Thoracic aorta (tissue), 2 donors: ENCODE measurements at places on chromosomes 13 and 19.

- no peak for DNase-seq
Measured at GRCh38 chr13:111171629-111172028, 56.5 kb downstream of the ARHGEF7 start.

GRCh38 chr13:111912991-111913760 is 153.8 kb upstream of the SOX1 start:
- no peak for DNase-seq

GRCh38 chr13:76160961-76161925 is 525.1 kb downstream of the LMO7 start:
- no peak for DNase-seq

DNA sequence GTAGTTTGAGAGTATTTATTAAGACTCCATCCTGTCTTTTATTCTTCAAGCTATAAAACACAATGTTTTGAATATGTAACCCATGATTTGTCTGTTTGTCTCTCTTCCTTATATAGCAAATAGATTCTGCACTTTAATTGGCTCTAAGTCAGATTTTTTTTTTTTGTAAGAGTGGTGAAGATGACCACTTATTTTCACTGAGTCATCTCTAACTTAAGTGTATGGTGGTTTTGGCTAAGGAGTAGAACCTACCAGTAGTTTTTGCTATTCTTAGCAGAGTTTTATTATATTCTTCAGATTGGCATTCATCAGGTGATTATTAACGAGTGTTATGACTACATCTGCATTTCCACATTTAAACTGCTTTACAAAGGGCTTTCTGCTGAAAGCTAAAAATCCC is 194.7 kb downstream of the LMO7 start:
- DNase-seq = no peak

- no peak for DNase-seq
Measured at GRCh38 chr13:78787190-78787589, 128.2 kb upstream of the OBI1 start.

DNA sequence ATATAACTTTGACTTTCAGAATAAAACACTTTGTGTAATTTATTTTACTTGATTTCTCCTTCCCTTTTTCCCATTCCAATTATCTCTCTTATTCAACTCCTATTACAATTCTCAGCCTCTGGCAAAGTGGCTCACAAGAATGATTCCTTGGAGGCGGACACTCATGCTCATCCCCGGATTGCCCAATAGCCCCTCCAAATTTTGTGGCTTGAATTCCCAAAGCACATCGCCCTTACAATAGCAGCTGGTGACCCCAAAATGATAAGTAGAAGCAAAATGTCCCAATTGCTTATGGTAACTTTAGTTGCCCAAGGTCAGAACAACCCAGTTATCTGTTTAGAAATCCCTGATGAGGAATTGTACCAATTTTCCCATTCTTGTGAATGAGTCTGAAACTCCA is 1523.5 kb upstream of the PRR20A start:
- DNase-seq = no peak

DNA sequence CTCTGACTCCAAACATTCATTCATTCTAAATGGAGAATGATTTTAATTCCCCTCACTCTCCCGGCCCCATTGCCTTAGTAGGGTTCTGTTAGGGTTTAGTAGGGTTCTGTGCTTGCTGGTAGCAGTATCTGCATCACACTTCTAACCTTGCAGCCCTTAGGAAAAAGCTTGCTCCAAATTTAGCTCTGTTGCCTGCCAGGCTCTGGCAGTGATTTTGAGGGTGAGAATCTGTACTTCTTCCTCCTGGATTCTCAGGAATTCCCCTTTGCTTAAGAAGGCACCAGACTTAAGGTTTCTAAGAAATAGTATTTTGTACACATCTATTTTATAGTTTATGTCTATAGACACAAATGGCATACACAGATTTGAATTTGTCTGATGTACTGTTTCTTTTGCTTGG is 14.7 kb downstream of the B3GLCT start:
- DNase-seq = no peak

- no peak for DNase-seq
Measured at GRCh38 chr13:112133499-112134390, 66.8 kb downstream of the SOX1 start.

DNA sequence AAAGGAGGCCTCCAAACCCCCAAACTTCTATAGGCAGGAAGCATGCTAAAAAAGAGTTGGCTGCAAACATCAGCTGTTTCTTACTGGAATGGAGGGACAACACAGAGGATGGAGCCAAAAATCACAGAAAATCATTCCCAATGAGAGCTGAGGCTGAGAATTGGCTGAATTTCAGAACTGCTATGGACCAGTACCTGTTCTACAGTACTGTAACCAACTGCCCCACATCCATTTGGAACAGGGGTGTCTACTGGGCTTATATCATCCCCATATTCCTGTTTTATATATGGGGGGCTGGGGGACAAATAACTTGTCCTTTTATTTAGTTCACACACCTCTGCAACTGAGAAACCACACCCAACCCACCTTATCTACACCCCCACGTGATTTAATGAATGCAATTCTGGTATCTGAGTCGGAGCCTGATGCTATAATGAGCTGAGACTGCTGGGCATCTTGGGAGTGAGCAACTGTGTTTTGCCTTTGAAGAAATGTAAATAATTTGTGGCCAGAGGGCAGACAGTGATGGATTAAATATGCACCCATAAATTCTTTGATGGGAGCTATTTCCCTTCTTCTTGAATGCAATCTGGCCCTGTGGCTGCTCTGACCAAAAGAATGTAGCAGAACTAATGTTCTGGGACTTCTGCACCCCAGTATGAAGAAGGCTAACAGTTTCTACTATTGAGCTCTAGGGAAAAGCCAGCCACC is 82.6 kb downstream of the TBC1D4 start:
- DNase-seq = no peak

- DNase-seq = no peak
Measured at GRCh38 chr19:35755131-35755549, 1.7 kb downstream of the HSPB6 start.

DNA sequence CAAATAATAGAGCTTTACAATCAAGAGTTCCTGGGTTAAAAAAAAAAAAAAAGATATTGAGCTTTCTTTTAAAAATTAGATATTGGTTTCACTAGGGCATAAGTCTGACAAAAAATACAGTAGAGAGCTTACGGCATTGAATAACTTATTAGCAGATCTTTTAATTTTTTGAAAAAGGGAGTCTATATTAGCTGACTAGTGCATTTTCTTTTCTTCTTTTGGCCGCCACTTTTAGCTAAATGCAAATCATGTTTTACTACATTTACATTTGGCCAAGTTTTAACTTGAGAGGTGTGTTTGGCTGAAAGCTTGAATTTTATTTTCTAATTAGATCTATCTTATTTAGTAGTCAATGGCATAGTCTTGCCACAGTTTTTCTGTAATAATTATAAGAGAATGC is 43.4 kb downstream of the SPRY2 start:
- no peak for DNase-seq
